Immature natural killer cell (primary cell): ENCODE measurements at places on chromosomes 5 and 9.

DNA sequence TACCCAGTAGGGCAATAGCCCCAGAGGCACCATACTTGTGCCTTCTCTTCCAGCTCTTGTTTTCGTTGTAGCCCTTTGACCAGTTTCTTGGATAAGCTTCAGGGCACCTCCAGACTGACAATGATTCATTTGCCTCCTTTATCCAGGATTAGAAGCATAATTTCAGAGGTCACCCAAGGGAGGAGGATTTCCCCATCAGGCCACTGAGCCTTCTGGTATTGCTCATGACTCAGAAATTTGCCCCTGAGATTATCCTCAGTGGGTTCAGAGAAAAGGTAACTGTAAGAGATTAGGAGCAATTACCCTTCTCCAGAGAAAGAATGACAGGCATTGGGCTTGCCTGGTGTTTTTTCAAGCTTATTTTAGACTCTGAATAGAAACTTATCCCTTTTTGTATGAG is 147.9 kb downstream of the MSX2 start:
- DNase-seq: no peak

DNA sequence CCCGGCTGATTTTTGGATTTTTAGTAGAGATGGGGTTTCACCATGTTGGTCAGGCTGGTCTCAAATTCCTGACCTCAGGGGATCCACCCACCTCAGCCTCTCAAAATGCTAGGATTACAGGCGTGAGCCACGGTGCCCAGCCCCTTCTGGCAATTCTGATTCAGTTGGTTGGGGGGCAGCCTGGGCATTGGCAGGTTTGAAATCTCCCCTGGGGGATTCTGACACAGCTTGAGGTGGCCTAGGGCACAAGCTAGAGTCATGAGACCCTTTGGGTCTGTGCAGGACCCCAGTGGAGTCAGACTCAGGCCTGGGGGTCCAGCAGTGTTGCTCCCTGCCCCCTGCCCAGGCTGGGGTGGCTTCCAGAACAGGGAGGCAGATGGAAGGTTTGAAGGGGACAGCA is 239.8 kb downstream of the PBX3 start:
- DNase-seq: no peak

- no peak for DNase-seq
Observed at GRCh38 chr5:148623741-148624140, 30.6 kb downstream of the HTR4 start.

DNA sequence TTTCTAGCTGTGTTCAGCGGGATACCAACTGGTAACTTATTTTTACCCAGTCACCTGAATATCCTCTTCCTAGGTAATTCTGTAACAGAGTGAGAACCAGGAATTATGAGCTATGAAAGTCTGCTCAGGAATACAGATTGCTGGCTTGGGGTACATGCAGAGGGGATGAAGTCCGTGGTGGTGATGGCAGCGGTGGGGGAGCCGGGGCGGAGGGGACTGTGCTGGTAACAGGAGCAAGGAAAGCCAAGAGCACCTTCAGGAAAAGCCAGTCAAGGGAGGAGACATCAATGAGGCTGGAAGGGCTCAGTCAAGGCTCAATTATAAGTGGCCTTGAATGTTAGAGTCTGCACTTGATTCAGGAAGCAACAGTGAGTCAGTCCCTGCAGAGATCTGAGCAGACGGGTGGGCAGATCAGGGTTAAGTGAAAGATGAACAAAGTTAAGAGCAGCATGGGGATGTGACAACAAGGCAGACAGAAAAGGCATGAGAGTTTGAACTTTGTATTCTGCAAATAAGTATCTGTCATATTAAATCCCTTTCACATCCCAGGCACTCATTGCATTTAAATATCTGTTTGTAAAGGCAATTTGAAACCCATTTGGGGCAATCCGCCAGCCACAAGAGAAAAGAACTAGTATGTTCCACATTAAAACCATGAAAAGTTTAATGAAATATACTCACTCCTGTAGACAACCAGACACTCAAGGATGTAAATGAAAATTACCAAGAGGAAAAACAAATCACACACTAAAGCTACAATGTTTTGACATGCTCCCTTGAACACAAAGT is 101.2 kb downstream of the TTC39B start:
- no peak for DNase-seq

DNA sequence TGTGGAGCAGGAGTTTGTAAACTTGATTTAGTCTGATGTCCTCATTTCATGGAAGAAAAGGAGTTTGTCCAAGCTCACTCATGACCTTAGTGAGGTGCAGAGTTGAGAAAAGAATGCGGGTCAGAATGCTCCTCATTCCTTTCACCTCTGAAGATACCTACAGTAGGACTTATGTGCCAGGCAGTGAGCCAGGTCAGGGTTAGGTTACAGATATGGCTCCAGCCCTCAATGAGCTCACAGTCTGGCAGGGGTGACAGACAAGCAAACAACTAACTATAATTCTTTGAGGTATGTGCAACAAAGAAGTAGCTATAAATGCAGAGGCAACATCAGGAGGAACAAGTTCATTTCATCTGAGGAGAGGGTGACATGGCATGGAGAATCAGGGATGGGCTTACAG is 102.5 kb downstream of the SPATA31D1 start:
- no peak for DNase-seq

- no peak for DNase-seq
Observed at GRCh38 chr5:143966280-143966679, 154.3 kb downstream of the HMHB1 start.

DNA sequence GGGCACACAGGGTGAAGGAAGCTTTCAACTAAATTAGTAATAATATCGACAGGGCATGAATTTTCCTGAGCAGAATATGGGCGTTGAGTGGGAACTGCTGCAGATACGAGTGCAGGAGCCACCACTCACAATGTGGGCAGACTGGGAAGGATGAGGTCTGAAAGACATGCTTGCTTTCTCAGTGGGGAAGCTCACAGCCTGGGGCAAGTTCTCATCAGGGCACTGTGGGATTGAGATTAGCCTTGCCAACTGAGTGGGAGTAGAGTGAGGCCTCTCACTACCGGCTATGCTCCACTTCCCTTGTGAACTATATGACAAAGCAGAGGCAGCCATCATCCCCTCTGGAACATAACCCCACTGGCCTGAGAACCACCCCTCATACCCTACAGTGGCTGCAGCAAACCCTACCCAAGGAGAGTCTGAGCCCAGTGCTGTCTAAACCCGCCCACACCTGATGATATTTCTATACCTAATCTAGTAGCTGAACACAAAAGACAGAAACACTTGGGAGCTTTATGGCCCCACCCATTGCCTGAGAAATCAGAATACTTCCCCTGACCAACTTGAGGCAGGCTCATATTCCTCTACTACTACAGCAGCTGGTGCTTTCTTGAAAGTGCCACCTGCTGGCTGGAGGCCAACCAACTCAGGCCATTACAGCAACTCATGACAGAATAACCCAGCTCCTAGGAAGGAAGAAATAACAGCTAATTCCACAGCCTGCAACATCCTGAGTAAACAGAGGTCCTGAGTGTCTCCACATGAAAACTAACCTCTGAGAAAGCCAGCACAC is 173.7 kb upstream of the SPEF2 start:
- DNase-seq: no peak

DNA sequence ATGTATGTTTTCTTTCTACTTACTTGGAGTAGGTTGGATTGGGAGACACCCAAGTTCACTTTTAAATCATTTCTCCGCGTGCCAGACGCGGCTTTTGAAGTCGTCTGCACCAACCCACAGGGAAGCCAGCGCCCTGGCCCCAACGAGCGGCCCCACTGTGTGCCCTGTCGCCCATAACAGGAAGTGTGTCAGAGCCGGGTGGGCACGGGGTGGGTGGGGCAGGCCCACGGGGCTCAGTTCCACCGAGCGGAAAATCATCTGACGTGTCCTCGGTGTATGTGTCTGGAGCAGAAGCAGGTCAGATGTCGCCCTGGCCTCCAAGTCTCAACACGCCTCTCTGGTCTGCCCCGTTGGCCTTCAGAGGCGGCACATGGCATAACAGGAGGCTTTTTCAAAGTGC is 22.7 kb upstream of the SMIM23 start:
- no peak for DNase-seq

DNA sequence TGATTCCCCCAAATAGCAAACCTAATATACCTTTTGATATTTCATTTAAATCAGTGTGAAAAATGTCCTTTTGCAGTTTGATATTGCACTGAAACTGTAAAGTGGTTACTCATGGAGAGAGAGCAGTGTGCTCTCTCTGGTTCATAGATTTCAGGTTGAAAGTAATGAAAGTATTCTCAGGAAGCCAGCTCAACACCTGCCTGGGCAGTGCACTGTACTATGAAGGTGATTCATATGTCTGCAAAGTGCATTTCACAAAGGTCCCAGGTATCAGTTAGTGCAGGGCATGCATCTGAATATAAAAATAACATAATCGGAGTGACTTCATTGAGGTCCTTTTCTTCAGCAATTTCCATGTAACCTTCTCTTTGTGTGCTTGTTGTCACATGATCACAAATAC is 274.3 kb downstream of the CDH18 start:
- no peak for DNase-seq

- DNase-seq: peak; percentile 37
Observed at GRCh38 chr9:130039528-130040147, 3.4 kb downstream of the FNBP1 start.

GRCh38 chr9:136729144-136729543 is 13.6 kb downstream of the LCN10 start:
- DNase-seq: no peak

DNA sequence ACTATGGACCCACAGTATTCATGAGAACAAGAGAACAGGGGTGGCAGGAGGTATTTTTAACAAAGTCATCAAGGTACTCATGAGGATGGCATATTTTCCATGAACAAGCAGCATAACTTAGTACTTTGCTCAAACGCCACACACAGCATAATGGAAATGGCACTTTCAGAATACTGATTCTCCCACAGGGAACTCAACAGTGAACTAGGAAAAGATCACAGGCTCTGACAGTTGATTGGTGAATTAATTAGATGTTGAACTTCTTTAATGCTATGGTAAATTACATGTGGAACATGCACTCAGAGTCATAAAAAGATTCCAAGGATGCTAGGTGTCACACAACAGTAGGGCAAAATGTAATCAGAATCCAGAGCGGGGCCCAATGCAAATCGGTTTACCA is 1088.6 kb upstream of the C9orf72 start:
- no peak for DNase-seq

GRCh38 chr9:116027096-116027495 is 126.5 kb upstream of the PAPPA start:
- DNase-seq: no peak

DNA sequence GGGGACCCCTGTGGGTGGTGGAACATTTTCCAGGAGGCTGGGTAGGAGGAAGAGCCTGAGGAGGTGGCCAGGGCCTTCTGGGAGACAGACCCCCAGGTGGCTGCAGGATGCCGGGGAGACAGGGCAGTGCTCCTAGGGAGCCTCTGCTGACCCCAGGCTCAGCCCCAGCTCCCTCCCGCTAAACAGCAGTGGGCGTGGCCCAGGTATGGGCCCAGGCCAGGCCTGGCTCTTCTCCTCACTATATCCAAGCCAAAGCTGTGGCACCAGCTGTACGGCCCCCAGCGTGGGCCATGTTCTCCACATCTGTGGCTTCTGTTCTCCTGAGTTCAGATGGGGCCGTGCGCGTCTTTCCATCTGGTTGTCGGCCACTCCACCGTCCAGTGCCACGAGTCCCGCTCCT is 58.5 kb downstream of the KCNT1 start:
- no peak for DNase-seq

- DNase-seq: no peak
Observed at GRCh38 chr5:13625616-13626198, 318.8 kb downstream of the DNAH5 start.

- DNase-seq: no peak
Observed at GRCh38 chr5:109275919-109276318, 133.9 kb downstream of the PJA2 start.

DNA sequence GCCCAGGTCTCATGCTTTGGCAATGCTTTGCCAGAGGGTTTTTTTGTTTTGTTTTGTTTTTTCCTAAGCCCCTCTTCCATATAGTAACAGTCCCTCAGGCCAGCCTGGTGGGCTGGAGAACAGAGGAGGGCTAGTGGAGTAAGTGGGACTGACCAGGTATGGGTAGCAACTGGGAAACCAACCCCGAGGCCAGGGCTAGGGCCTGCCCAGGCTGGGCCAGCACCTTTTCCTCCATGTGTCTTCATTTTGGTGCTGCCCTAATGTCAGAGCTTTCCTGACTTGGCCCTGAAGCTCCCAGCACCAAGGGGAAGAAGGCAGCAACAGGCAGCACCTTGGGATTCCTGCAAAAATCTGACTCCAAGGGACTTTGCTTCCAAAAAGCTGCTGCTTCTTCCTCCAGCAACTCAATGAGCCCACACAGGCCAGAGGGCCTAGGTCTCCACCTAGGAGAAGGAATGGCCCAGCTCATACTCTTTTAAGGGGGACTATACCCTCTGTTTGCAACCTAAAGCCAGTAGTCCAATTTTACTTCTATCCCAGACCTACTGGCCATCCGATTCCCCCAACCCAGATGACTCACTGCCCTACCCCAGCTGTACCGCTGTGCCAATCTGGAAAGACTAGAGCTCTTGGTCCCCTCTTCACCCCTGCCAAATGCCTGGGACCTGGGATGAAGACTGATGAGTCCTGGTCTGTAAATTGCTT is 105.1 kb downstream of the PSD2 start:
- DNase-seq: no peak

GRCh38 chr9:14316602-14317300 is 2.8 kb upstream of the NFIB start:
- no peak for DNase-seq

DNA sequence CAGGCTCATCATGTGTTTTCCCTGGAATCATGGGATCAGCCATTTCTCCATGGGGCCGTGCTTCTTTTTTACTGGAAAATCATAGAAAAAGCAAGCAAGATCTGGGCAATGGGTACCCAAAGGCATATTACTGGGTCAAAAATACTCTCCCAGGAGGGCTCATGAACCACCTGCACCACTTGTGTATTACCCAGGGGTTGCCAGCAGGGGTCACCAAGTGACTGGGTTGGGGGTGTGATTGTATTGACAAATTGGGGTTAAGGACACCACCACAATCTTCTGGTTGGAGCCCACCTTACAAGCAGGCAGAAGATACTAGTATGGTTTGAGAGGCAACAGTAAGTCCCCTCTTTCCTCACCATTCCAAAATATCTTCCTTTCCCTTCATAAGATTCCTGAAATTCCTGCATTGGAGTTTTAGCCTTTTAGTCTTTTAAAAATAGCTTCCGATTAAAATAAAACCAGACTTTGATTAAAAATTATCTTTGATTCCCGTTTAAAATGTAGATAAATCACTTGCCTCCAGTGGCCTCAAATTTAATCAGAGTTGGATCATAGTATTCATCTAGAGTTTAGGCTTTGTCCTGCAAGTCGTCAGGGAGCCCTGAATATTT is 603.3 kb downstream of the KIF4B start:
- peak; percentile 54 for DNase-seq

DNA sequence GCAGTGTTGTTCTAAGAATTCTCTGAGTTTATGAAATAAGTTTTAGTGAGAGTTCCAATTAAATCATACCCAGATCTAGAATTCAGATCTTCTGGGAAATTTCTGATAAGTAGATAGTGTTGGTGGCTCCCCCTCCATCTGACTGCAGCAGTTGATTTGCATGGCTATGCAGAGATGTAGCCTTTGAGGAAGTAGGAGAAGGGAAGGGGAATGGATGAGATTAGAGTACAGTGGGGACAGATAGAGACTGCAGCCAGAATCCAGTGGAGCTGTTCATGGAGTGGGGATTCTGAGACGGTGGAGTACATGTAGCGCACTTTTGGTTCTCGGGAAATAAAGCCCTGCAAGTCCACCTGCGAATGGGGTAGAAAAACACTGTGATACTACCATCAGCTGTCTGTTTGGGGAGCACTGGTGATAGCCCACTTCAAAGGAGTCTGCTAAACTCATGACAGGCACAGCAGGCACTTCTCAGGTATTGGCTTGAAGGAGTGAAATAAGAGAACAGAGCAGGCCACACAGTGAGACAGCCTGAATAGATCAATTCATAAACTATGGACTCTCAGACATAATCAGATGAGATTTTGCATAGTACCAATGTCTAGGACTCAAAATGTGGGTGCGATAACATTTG is 96.8 kb downstream of the ALDH1A1 start:
- DNase-seq: no peak
